ENCODE measurements at places on chromosomes 3 and 15.
A peak's percentile ranks its signal among the peaks of the same experiment; 100 is the strongest.

DNA sequence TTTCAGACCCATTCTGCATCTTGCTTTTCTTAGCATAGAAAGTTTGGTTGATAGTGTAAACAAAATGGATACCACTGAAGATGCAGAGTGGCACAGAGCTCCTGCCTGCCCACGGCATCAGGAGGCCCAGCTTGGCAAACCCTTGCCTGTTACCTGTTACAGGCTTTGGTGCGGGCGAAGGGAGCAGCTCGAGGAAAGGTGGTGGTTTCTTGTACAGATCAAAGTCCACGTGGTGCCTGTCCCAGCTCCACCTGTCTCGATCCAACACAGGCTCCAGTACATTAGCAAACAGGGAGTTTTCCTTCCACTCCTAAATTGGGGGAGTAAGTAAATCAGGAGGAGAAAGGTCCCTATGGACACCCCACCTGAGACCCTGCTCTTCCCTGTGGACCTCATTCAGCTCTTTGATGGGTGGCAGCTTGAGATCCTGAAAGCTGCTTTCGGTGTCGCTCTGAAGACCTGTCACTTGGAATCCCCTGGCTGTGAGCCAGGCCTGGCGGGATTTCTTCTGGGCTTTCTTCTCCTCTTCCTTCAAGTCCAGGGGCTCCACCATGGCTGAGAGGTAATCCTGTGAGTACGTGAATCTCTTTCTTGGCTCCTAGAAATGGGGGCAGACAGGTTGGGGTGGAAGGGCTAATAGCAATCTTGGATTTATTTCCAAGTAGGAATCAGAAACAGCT, 35.7 kb downstream of the ACAD9 start:
- no peak for DNase-seq

DNA sequence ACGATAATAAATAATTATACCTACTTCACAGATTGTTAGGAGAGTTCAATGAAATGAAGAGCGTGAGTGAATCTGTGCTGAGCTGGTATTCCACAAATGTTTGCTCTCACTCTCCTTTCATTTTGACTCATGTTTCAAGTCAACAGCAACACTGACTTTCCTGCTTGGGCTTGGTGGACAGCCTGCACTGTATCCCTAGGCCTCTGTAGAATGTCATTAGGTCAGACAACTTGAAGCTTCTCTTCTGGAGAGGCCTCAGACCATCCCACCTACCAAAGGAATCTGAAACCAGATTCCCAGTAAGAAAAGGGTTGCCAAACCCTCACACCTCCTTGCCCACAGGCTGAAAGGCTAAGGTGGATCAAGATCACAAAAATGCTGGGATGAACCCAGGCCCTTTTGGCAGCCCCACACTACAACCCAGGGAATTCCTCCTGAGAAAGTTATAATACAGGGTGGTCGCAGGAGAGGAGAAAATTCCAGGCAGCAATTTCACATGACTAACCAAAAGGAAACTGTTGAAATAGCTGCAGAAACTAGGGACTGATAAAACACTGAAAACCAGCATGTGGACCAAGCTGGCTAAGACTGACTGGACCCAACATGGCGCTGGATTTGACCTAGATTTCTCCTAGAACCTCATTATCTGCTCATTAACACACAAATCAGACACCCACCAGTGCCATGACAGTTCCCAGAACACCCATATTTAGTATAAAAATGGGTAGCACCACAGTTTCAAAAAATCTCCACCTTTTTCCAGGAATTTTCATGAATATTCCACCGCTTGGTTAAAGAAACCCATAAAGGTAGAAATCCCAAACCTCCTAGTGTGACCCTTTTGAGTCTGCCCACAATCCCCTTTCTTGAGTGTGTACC, 57.0 kb upstream of the ZNF148 start:
- DNase-seq = peak; percentile 14

DNA sequence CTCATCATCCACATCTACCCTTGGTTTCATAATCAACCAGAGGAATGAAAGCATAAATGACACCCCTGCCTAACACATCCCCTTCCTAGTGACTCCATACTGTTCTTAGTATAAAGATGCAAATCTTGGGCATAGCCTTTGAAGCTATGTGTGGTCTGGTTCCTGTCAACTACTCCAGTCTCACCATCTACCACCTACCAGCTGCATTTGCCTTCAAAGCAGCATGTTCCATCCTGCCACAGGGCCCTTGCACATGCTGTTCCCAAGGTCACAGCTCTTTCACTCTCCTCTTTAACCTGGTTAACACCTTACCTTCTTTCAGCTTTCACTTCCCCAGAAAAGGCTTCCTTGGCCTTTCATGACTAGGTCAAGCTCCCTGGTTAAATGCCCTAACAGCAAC, 62.3 kb upstream of the ARHGEF3 start:
- DNase-seq = no peak

DNA sequence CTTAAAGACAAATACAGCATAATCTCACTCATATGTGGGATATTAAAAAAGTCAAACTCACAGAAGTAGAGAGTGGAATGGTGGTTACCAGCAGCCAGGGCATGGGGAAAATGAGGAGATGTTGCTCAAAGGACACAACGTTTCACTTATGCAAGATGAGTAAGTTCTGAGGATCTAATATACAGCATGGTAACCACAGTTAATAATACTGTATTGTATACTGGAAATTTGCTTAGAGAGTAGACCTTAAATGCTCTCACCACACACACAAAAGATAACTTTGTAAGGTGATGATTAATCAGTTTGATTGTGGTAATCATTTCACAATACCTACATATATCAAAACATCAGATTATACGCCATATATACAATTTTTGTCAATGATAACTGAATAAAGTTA, 60.0 kb downstream of the MYH15 start:
- no peak for DNase-seq

- DNase-seq = no peak
Measured at GRCh38 chr3:10342781-10343180, 21.9 kb upstream of the SEC13 start.

DNA sequence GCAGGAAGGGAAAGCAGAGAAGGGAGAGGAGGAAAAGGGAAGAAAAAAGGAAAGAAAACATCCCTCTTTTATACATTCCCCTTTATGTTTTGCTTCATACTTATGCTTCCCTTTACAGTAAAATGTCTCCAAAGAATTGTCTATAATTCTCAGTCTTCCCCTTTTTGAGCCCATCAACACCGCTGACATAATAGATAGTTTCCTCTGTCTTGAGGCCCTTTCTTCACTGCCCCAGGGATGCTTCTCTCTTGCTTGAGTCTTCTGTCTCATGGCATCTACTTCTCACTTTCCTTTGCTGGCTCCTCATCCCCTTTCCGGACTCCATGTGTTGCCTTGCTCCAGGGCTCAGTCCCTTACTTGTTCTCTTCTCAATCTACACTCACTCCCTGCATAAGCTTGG, 99.7 kb upstream of the DAZL start:
- no peak for DNase-seq

DNA sequence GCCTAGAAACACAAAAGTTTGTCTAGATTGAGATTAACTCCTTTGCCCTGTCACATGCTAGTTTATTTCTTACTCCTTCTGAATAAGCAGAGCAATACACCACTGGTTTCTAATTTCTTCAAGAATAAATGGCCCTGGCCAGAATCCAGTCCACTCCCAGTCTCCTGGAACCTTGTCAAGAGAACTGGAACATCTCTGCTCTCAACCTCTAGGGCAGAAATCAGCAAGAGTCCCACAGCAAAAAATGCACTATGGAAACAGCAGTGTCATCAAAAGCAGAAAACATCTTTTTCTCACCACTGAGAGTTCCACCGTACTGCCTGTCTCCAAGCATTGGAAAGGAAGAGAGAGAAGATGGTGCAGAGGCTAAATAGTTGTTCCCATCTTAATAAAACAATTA, 35.9 kb upstream of the PPP2R3A start:
- peak; percentile 32 for DNase-seq

DNA sequence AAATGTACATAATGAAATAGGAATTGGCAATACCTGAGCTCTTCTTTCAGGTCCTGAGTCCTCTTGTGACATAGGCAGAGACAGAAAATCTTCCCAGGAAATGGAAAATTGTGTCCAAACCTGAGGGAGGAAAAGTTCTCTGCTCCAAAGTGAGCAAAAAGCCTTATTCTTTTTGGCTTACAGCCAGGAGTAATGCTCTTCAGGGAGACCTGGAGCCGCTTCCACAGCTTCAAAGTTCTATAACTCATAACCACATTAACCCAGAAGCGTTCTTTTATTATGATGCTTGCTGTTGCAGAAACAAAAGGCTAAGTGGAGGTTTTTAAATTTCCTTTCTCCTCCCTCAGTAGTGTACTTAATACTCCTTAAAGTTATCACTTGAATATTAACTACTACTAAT, 633 bp downstream of the IGSF10 start:
- peak; percentile 52 for DNase-seq

- no peak for DNase-seq
Measured at GRCh38 chr15:88719654-88720053, 80.8 kb downstream of the ISG20 start.

DNA sequence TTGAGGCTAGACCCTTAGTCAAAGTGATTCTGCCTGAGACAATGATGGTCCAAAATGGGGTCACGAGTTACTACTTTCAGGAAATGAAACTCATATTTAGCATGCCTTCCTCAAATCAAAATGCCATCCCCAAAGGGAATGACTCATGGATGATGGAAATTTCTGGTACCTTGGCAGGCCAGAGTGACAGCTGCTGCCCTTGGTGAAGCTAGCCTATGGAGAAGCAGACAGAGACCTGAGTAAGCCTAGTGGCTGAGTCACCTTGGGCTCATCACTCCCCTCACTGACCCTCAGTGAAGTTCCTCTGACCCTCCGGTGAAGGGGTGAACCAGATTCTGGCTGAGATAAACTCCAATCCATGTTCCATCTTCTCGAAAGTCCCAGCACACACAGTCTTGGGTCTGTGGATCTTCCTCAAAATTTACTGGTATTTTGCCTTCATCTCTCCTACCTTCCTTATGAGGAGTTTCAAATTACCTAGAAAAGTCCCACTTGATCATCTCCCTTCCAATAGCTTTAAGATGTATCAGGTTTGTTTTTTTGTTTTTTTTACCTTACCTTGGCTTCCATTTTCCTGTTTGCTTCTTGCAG, 54.5 kb upstream of the ABHD17C start:
- DNase-seq = no peak

DNA sequence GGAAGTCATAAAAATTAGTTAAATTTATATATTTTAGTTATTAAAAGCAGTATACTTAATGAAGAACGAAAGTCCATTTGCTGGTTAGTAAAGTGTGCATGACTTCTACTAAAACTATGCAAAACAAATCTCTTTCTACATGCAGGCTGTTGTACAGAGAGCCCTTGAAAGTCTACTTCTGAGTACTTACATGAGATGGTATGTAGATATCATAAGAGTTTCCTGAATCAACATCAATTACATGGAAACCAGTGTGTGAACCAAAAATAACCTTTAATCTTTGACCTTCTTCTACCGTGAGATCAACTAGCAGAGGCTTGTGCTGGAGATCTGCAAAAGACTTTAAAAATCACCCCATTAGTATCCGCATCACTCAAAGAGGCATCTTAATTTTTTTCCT, 42.1 kb upstream of the SLC2A2 start:
- DNase-seq = no peak

- no peak for DNase-seq
Measured at GRCh38 chr15:91461377-91461776, 361.3 kb downstream of the SV2B start.

- peak; percentile 48 for DNase-seq
Measured at GRCh38 chr3:78879295-78879860, 888.4 kb downstream of the ROBO1 start.

GRCh38 chr15:81473177-81473576, 99.2 kb upstream of the TMC3 start:
- DNase-seq = no peak

GRCh38 chr3:125281381-125281780, 68.8 kb upstream of the SLC12A8 start:
- no peak for DNase-seq

GRCh38 chr3:43286841-43287499, 630 bp downstream of the SNRK start:
- peak; percentile 14 for DNase-seq

DNA sequence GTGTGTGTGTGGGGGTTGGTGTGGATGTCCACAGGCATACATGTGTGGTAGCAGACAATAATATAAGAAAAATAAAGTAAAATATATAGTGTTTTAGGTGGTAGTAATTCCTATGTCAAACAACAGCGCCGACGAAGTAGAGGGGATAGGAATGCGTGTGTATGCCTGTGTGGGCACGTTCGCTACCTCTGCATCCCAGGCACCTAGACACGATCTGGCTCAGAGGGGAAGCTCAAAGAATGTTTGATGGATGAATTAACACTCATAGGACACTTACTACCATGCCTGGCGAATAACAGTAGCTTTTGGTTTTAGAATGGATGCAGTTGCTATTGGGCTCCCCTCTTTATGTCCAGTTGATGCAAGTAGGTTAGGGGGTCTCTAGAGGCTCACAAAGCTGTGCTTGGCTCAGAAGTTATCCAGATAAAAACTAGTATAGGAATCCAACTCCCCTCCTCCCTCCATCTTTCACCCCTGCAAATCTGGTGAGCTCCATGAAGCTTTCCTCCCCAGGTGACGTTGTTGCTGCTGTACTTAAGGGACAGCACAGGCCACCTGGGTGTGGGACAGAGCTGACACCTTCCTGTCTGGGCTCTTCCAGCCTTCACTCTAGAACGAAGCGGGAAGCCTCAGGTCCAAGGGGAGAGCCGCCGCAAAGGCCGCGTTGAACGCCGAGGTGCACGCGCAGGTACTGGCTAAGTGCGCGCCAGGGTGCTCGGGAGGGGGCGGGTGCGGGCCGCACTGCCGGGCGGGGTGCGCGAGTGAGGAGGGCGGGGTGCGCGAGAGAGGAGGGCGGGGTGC, 192.6 kb upstream of the LYSMD4 start:
- no peak for DNase-seq

GRCh38 chr3:24496529-24497482, 2.2 kb upstream of the THRB start:
- DNase-seq = peak; percentile 86

DNA sequence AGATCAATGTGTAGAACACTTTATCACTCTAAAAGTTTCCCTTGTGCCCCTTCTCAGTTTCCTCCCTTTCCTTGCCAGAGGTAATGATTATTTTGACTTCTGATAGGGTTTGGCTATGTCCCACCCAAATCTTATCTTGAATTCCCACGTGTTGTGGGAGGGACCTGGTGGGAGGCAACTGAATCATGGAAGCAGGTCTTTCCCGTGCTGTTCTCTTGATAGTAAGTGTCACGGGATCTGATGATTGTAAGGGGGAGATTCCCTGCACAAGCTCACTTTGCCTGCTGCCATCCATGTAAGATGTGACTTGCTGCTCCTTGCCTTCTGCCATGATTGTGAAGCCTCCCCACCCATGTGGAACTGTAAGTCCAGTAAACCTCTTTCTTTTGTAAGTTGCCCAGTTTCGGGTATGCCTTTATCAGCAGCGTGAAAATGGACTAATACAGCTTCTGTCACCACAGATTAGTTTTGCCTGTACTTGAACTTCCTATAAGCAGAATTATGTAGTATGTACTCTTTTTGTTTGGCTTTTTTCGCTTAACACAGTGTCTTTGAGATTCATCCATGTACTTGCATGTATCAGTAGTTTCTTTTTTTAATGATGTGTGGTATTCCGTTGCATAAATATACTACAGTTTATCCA, 7.2 kb downstream of the FEM1B start:
- no peak for DNase-seq

DNA sequence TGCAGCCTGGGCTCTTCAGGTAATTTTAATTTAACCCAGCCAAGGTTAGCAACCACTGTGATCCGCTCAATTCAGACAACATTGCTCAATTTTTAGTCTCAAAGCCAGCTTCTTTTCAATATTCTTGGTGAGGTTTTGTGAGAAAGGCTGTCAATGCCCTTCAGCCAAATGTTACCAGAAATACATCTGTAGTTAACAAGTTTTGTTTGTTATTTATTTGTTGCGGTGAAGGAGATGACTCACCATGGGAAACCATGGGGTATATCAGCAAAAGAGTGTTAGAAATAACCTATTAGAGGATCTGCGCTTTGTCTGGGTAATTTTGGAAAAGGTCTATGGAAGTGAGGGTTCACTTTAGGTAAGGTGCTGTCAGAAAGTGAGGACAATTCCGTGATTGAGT, 5.0 kb downstream of the SLC9C1 start:
- DNase-seq = no peak

Data from fibroblast of skin of right quadriceps (primary cell).